ENCODE measurements at places on chromosomes 7 and 10. TPM values are rescaled to one million over a fixed set of nuclear protein-coding genes. Genes with fewer than 3 reads are reported as not detected.

NOS3 gene
- total RNA-seq: 1.1 TPM

GRCh38 chr7:102147008-102147407, 139.7 kb upstream of the SH2B2 start:
- DNase-seq: no peak

WASHC2C gene
- total RNA-seq: 48.1 TPM

DNA sequence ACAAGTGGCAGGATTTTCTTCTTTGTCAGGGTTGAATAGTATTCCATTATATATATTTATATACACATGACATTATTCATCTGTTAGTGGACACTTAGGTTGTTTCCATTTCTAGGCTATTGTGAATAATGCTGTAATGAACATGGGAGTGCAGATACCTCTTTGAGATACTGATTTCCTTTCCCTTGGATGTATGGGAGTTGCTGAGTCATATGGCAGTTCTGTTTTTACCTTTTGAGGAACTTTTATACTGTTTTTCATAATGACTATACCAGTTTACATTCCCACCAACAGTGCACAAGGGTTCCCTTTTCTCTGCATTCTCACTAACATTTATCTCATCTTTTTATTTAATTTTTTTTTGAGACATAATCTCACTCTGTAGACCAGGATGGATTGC, 1.8 kb upstream of the CLCN1 start:
- no peak for DNase-seq

TAS2R38 gene
- total RNA-seq: 0.37 TPM

- no peak for DNase-seq
Observed at GRCh38 chr10:69278446-69278963, at the start of gene HK1. TSS of gene HK1 (plus strand) at chr10:69278496.

TSPAN14 gene
- total RNA-seq: 138 TPM

DNA sequence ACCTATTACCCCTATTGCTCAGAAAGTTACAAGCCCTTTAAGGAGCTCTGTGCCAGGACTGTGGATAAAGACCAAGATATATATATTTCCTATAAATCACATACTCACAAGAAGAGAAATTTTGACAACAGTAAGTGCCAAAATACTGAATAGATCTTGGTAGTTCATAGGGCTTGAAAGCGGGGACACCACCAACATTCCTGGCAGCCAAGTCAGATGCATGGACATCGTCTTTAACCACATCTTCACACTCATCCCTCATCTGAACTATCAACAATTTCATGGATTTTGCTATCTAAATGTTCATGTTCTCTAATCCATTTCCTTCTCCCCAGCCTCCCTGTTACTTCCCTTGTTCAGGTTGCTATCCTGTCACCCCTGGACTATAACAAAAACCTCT, 67.5 kb upstream of the LRRC17 start:
- DNase-seq: no peak

CC2D2B gene
- 0.39 TPM for total RNA-seq

DNA sequence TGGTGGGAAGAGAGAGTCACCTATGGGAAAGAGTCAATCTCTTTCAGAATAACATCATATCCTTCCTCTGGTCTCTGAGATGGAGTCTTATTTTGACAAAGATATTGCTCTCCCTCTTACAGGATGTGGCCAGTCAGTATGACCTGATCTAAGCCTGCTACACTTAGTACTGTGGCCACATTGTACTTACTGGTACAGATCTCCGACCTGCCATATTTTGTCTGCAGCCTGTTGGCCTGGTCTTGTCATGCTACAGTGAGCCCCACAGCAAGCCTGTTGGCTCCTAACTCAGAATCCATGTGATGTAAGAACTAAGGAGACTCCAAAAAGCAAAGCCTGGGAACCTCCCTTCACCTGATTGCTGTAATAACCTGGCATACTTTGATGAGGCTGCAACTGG, 377.8 kb downstream of the SFMBT2 start:
- DNase-seq: no peak

GRCh38 chr10:66673071-66673470, 252.8 kb upstream of the LRRTM3 start:
- no peak for DNase-seq

DNA sequence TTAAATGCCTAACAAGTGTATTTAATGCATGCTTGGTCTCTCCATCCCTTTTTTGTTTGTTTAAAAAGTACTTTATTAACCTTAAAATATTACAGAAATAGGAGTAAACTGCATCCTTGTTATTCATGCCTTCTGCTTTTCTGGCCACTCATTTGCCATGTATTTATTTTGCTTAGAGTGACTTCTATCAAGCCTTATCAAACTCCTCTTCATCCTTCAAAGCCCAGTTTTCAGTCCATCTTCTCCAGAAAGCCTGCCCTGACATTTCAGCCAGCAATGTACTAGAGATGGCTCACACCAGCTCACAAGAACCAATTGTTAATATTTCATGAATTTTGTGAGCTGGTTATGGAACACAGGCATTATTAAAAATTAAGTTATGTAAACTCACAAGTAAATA, 82.8 kb downstream of the NHLRC2 start:
- DNase-seq: no peak

GRCh38 chr10:125152450-125153368, 7.7 kb downstream of the CTBP2 start:
- no peak for DNase-seq

- DNase-seq: no peak
Observed at GRCh38 chr10:97928897-97929296, 79.3 kb downstream of the GOLGA7B start.

PSMA2 gene
- 159 TPM for total RNA-seq

- DNase-seq: no peak
Observed at GRCh38 chr10:131464789-131465188, 153.3 kb upstream of the TCERG1L start.

GIMAP5 gene
- not detected for total RNA-seq

GRCh38 chr10:126016156-126016805, 119.9 kb downstream of the FANK1 start:
- no peak for DNase-seq

DNA sequence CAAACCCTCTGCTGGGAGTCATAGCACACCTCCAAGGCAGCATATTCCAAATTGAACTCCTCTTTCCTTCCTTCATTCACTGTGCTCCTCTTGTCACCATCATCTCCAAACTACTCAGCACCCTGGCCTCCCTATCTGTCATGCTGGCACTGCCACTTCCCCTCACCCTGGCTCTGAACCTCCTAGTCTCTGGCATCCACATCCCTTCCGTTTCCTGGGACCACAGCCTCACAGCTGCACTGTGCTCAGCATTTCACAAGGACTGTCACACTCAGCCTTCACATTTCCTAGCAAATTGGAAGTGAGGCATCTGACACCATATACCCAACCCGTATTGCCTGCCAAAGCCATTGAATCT, 124.7 kb downstream of the WDR11 start:
- no peak for DNase-seq

GRCh38 chr7:148318102-148318811, 272.3 kb upstream of the C7orf33 start:
- DNase-seq: peak; percentile 51

- DNase-seq: peak; percentile 81
Observed at GRCh38 chr7:131652934-131653333, 96.5 kb upstream of the PODXL start.

- DNase-seq: no peak
Observed at GRCh38 chr10:119782981-119783664, 57.3 kb downstream of the INPP5F start.

DNA sequence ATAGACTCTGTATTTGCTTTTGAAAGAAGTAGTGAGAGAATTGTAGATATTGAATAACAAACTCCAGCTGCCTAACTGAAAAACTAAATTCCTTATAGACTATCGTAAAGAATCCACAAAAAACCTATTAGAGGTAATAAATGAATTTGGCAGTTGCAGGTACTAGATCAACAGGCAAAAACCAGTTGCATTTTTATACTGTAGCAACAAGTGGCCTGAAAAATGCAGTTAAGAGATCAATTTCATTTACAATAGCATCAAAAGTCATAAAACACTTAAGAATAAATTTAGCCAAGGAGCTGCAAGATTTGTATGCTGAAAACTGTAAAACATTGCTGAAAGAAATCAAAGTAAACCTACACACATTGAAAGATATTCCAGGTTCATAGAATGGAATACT, 70.3 kb downstream of the GALNT11 start:
- DNase-seq: no peak

OR2A42 gene
- total RNA-seq: not detected

DNA sequence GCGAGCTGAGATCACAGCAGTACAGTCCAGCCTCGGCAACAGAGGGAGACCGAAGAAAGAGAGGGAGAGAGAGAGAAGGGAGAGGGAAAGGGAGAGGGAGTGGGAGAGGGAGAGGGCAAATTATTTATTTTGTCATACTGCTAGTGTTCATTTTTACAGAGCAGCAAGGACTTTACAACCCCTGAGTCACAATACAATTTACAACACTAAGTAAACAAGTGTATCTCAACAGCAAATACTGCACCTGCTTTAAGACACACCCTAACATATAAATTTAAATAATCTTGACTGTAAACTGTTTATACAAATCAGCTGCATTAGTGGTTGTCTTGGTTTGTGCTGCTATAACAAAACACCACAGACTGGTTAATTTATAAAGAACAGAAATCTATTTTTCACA, 27.2 kb downstream of the HTR5A start:
- no peak for DNase-seq

SEMA3D gene
- total RNA-seq: 0.84 TPM

DNA sequence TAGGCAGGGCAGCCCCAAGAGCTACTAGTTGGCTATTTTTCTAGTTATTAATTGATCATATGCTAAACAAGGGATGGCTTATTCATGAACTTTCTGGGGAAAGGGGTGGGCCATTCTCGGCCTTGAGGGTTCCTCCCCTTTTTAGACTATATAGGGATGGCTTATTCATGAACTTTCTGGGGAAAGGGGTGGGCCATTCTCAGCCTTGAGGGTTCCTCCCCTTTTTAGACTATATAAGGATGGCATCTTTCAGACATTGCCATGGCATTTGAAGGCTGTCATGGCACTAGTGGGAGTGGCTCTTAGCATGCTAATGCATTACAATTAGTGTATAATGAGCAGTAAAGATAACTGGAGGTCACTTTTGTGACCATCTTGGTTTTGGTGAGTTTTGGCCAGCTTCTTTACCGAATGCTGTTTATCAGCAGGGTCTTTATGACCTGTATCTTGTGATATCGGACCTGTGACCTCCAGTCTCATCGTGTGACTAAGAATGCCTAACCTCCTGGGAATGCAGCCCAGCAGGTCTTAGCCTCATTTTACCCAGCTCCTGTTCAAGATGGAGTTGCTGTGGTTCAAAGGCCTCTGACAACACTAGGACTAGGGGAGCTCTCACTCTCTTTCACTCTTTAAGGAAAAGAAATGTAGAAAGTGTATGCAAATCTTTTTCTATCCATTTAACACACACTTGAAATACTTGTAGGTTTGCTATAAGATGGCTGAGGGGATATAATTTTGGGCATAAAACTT, 7.8 kb downstream of the FHIP2A start:
- no peak for DNase-seq

DNA sequence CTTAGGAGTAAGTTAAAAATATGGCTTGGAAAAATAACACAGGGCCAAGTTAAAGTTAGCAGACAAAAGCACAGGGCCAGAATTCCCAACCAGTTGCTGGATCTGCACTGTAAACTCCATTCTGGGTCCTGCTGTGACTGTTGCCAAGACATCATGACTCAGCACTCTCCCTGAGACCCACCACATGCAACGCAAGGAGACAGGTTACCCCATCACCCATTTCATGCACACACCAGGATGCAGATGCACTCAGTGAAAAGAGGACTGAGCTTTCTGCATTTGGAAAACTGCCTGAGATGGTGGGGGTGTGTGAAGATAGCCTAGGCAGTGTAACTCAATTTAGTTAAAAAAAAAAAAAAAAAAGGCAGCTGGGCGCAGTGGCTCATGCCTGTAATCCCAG, 97.6 kb upstream of the ZNF438 start:
- DNase-seq: no peak

DNA sequence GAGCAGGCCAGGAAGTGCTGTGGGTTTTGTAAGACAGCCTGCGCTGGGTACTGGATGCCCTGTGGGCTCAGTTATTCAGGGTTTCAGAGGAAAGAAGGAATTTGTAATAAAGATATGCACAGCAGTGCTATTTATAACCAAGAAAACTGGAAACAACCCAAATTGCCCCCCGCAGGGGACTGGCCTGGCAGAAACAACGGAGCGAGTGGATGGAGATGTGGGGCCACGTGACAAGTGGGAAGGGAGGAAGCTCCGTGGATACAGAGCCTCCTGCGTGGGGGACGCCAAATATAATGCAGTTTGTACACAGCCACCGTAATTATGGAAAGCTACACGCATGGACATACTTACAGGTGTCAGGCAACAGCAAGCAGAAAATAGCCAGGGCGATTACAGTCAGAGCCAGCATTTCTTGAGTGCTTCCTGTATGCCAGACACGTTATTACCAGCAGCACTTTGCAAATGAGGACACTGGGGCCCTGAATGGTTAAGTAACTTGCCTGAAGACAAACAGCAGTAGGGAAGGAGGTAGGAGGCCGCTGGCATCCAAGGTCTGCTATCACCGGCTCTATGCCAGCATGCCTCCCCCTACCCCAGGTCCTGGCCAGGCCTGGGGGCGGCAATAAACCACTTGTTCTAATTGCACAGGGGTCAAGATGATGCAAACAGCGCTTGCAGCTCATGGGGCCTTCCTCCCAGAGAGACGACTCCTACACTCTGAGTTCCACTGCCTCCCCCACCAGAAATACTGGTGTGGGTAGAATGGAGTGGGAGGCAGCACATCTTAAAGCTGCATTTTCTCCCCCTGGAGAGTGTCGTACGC, 8.7 kb upstream of the CAMK2B start:
- no peak for DNase-seq

SCIN gene
- total RNA-seq: 0.39 TPM

CCL24 gene
- not detected for total RNA-seq

- DNase-seq: no peak
Observed at GRCh38 chr7:140209866-140210609, 33.3 kb upstream of the KDM7A start.

STOX1 gene
- 8.5 TPM for total RNA-seq

DNA sequence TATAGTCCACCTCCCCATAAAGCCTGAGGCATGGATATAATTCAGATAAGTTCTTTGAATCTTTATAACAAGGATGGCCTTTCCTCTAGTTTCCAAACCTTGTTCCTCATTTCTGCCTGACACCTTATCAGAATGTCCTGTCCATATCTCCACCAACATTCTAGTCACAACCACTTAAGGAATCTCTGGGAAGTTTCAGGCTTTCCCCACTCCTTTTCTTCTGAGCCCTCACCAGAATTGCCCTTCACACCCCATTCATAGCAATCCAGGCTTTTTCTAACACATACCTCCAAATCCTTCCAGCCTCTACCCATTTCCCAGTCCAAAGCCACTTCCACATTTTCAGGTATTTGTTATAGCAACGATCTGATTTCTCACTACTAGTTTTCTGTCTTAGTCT, 18.0 kb upstream of the DIP2C start:
- no peak for DNase-seq
